Lower lobe of right lung (tissue), 2 donors: ENCODE measurements at places on chromosomes 1 and 21. TPM values are rescaled to one million over a fixed set of nuclear protein-coding genes. Genes with fewer than 3 reads are reported as not detected.

DNA sequence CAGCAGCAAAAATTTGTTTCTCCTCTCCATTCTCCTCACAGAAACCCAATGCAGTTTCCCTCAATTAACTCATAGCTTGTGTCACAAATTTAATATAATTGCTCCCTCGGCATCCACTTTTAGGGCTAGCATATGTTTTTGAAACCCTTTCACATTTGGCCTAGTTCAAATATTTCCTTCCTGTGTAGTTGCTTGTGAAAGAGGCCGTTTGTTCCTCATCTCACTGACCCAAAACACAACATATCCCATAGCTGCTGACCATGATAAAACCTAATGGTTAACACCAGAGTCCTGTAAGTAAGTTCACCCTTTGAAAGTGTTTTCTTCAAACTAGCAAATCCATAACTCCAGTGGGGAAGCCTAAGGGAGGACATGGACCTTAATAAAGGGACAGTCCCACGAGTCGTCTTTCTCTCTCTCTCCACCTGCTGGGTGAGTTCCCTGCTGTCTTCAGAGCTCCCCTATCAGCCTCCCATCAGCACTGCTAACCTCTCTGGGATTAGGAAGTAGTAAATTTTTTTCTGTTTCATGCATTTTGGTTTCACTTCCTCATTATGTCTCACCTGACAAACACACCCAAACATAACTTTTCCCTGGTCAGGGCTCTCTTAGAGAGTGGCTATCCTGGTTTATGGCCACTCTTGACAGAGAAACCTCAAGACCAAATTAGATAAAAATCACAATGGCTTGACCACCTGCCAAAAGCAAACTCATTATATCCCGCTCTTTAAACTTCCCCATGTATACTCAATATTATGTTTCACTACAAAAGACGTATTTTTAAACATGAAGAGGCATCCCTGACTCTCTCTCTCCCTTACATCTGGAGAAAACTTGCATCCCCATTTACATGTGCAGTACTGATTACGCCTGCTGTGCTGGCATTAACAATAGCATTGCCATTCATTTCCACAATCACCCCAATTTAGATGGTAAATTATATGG, 177.7 kb upstream of the HP1BP3 start:
- DNase-seq: no peak

ADORA1 gene
- 4.1 TPM for total RNA-seq

CELA2A gene
- not detected for total RNA-seq

- DNase-seq: peak; percentile 38
These were observed 152.2 kb downstream of the LIPI start for GRCh38 chr21:14058566-14058965.

- DNase-seq: no peak
These were observed 49.3 kb downstream of the STX6 start for GRCh38 chr1:180973369-180973768.

TNNT2 gene
- total RNA-seq: 6.4 TPM

- no peak for DNase-seq
These were observed 6.8 kb upstream of the VAMP4 start for GRCh38 chr1:171748651-171749050.

- no peak for DNase-seq
These were observed 71.0 kb upstream of the ZP4 start for GRCh38 chr1:237961754-237962153.

DNA sequence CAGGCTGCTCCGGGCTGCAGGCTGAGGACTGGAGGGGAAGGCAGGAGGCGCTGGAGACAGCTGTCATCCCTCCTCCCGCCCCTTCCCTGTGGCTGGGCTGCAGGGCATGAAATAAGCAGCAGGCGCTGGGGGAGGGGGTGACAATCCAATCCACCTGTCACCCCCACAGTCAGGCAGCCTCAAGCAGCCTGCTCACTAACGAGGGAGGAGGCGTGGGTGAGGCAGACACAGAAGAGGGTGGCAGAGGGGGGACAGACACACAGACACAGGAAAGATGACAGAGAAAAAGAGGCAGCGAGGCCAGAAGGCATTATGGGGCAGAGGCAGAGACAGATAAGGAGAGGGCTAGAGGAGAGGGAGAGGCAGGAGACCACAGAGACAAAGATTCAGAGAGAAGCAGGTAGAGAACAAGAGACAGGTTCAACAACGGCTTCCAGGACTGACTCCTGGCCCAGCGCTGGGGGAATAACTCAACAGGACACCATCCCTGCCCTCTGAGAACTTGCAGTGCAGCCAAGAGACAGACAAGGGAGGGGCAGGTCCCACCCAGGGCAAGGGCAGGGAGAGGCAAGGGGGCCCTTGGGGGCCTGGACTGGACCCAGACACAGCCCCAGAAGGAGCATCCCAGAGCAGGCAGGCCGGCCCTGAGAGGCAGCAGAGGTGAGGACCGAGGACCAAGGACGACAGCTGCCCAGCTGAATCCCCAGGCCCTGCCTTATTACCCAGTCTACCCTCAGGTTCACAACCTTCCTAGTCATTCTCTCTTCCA, 11.2 kb downstream of the MEF2D start:
- DNase-seq: no peak

DNA sequence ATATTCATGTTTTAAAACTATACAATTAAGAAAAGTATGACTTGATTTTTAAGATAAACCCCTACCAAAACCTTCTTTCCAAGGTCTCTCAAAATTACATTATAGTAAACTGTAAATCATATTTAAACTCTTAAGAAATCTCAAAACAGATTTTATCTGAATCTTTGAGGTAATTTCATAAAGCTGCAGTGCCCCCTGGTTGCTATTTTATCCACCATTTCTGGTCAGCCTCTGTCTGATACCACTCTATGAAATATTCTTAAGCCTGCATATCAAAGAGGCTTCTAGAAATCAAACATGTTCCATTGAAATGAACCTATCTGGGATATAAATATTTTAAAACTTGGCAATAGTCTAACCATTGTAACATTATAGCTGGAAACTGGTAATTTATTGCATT, 317.3 kb downstream of the COL11A1 start:
- DNase-seq: no peak

- DNase-seq: no peak
These were observed 3.5 kb upstream of the RAP1A start for GRCh38 chr1:111615870-111616715.

DNA sequence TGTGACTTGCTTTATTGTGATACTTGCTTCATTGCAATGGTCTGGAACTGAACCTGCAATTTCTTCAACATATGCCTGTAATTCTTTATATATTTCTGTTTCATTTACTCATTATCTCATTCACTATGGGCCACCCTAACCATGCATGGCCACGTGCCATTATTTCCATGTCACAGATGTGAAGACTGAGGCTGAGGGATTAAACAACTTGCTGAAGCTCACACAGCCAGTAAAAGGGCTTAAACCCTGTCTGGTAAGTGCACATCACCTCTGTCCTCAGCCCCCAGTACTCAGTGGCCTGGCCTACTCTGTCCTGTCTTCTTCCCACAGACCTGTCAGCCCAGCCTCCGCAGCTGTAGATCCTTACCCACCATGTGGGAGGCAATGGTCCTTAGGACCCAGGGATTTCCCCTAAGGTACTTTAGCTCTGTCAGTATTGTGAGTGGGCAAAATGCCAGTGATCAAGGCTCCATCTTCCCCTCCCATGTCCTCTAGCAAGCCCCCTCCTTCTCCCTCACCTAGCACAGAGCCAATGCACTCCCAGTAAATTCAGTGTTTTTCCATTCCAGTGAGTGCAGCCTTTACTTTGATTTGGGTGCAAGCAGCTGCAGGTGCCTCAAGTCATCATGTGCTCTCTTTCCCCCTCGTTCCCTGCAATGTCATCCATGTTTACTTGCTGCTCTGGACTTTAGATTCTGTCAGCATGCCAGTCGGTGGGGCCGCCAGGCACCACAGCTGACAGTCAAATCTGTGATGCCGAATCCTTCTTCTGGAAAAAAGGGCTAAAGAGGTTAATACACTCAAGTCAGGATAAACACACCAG, 228.2 kb upstream of the PROX1 start:
- DNase-seq: no peak

KRTAP12-2 gene
- total RNA-seq: not detected

DNA sequence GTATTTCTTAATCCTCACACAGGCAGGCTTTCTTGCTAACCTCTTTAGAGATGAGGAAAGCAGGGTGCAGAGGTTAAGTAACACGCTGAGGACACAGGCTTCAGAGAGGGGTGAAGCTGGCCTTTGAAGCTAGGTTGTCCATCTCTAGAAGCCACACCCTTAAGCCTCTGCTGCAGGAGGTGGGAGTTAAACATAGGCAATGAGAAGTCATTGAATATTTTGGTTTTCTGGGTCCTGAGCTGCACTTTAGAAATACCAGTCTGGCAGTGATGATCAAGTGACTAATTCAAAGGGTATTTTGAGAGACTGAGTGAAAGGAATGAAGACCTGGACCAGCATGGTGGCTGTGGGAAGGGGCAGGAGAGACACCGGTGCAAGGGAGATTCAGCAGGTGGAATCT, 9.9 kb downstream of the KCNJ15 start:
- no peak for DNase-seq

NBPF4 gene
- total RNA-seq: not detected

DNA sequence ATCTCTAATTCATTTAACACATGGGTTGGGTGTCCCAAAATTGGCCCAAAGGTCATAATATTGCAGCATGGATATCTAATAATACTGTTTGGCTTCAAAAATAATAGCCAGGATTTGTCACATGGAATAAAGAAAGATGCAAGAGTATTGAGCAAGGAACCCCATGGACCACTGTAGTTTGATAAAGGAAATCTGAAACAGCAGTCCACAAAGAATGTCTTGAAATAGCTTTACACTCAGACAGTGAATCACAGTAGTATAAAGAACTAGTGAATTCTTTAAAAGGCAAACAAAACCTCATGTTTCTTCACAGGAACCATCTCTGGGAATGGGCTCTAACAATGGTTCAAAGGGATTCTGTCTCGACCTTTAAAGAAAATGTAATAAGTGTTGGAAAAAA, 576.1 kb upstream of the ZRANB2 start:
- DNase-seq: no peak

- no peak for DNase-seq
These were observed 46.4 kb downstream of the KIF26B start for GRCh38 chr1:245201201-245201600.

- DNase-seq: peak; percentile 55
These were observed 40.6 kb downstream of the AKNAD1 start for GRCh38 chr1:108816049-108816893.

DNA sequence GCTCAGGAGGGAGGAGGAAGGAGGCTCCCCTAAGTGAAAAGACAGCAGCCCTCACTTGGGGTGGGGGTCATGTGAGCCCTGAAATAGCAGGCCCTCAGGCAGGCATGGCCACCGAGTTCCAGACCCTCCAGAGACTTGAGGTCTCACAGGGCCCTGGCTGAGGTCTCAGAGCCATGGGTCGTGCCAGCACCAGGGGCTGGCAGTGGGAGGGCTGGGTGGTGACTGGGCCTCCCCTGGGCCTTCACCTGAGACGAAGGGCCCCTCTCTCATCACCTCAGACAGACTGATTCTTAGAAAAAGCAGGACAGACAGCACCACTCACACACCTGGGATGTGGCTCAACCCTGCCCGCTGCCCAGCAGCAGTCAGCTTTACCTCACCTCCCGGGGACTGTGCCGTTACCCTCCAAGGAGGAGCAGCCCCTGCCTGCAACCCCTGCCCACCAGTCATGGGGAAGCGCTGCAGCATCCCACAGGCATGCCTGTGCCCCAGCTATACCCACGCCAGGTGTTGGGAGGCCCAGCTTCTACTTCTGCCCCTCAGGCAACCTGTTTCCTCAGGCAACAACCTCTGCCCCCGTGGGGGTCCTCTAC, 42.6 kb upstream of the LRP8 start:
- DNase-seq: no peak

CTXND2 gene
- not detected for total RNA-seq

GRCh38 chr1:90835661-90836344, 118.7 kb upstream of the BARHL2 start:
- no peak for DNase-seq

GRCh38 chr1:202316186-202316585, 25.6 kb downstream of the UBE2T start:
- no peak for DNase-seq

CNR2 gene
- total RNA-seq: not detected

DNA sequence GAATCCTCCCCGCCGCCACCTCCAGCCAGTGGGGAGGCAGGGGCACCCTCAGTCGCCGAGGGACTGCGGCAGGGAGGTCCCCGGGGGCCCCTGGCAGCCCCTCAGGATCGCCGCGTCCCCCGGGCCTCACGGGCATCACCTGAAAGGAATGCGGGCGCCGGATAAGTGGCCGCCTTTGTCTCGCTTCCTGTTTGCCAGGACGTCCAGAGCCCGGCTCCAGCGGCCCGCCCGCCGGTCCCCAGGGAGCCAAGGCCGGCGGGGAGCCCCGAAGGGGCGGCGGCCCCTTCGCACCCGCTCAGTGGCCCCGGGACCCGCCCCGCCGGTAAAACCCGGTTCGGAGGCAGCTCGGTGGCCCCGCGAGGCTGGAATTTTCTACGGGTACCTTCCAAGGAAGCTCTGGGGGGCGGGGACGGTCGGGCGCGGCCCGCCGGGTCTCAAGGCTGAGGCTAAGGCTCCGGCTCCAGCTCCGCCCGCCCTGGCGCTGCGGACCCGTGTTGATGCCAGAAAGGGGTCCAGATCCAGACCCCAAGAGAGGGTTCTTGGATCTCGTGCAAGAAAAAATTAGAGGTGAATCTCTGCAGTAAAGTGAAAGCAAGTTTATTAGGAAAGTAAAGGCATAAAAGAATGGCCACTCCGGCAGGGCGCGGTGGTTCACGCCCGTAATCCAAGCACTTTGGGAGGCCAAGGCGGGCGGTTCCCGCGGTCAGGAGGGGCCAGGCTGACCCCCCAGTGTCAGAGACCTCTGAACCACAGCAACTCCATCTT, 12.6 kb downstream of the TINAGL1 start:
- DNase-seq: peak; percentile 73
